Hematopoietic multipotent progenitor cell treated with erythropoietin and hydrocortisone succinate and interleukin-3 and kit ligand, for 15 days (in vitro differentiated cells): ENCODE measurements at places on chromosomes 16 and 17.

DNA sequence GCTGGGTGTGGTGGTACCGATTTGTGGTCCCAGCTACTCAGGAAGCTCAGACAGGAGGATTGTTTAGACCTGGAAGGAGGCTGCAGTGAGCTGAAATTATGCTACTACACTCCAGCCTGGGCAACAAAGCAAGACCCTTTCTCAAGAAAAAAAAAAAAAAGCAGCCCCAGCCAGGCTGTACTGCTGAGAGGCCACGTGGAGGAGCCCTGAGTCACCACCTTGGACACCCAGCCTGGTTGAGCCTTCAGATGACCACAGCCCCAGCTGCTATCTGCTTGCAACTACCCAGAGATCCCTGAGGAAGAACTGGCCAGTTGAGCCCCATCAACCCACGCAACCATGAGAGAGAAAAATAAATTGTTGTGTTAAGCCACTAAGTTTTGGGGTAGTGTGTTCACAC lies 23.6 kb upstream of the GPRC5C start:
- DNase-seq = no peak

DNA sequence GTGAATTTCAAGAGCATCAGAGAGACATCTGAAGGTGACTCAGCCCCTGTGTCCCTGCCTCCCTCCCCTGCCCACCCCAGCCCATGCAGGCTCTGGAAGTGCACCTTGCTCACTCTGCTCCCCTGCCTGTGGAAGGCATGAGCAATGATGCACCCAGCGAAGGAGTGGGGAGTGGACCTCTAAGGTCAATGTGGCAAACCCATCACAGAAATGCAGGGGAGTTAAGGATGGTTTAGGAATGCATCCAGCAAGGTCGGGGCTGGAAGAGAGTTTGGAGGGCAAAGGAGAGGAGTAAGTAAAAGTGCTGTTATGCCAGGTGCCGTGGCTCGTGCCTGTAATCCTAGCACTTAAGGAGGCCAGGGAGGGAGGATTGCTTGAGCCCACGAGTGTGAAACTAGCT lies 61.9 kb downstream of the CYB5B start:
- DNase-seq = no peak

DNA sequence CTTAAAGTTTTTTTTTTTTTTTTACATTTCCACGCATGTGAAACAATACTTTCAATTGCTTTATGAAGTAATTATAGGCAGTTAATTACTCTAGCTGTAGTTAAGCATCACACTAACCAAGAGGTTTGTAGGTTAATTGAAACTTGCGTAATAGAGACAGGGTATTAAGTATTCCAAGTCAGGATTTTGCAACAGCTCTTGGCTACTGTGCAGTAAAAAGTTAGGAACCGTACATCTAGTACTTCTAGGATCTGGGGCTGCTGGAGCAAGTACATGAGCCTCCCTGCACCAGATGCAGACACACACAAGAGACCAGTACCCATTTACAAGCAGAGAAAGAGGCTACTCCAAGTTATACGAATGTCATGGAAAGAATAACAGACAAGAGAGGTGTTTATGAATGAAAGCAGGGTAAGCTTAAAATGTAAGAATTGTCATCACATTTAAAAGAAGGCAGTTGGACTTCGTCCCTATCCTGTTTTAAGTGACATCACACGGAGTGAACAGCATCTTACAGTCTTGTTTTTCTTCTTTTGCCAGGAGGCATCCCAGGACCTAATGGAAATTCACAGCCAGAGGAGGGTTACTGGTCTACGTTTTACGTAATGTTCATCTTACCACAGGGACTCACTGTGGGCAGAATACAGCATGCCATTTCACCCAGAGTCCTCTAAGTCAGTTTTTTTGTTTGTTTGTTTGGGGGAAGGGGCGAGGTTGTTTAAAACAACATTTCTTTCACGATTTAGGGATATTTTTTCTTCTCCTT lies 379.6 kb upstream of the PSMD7 start:
- DNase-seq = no peak

- DNase-seq = no peak
These were observed 5.4 kb downstream of the AMFR start for GRCh38 chr16:56419740-56420548.

- DNase-seq = no peak
These were observed 216.7 kb downstream of the RPTOR start for GRCh38 chr17:80761110-80761871.

DNA sequence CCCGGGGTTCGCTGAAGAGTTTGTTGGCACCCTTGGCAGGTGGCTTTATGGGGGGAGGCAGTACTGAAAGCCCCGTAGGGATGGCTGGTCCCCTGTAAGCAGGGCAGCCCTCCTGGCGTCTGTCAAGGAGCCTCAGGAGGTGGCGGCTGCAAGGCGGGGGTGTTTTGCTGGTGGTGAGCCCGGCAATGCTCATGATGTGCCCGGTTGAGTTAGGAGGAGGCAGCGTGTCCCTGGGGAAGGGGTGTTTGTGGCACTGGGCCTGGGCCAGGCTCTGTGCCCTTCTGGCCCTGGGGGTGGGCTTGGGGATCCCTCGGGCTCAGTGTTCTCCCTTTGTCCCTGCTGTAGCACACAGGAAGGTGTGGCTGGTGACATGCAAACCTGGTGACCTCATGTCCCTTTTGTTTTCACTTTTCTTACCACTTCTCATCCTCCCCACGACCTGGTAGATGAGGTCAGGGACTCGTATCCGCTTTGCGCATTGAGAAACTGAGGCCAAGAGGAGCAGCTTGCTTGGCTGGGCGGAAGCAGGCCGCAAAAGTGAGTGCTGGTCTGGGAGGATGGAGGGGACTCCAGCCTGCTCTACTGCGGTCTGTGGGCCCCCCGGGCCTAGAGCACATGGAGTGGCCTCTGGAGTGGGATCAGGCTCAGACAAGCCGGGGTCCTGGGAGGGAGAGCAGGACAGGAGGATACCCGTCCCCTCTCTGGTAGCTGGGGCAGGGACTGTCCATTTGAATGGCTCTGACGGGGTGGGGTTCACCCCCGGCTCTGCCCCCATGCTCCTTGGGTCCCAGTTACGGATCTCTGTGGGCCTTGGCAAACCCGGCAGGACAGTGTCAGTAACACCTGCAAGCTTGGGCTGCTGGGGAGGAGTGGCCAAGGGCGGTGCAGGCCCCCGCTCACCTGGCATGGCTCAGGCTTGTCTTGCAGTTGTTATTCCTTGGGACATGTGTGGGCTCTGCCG lies 2.2 kb downstream of the SNN start:
- no peak for DNase-seq

DNA sequence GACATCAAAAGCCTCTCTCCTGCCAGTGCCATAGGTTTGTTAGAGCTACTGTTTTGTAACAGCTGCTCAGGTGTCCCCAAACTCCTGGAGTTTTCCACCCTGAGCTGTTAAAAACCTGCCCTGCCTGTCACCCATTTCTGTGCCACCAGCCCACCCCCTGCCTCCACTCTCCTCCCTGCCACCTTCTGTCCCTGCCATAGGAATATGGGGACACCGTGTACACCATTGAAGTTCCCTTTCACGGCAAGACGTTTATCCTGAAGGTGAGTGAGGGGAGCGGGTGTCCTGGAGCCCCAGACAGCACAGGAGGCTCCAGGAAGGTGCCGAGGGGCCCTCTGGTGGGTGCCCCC lies 5.2 kb upstream of the TCAP start:
- no peak for DNase-seq
